ENCODE measurements at places on chromosomes 12 and 14. TPM values are rescaled to one million over a fixed set of nuclear protein-coding genes. Genes with fewer than 3 reads are reported as not detected.

The KRT6C gene
- polyA plus RNA-seq = not detected

The ACADS gene
- polyA plus RNA-seq = 8.4 TPM

The INSM2 gene
- not detected for polyA plus RNA-seq

DNA sequence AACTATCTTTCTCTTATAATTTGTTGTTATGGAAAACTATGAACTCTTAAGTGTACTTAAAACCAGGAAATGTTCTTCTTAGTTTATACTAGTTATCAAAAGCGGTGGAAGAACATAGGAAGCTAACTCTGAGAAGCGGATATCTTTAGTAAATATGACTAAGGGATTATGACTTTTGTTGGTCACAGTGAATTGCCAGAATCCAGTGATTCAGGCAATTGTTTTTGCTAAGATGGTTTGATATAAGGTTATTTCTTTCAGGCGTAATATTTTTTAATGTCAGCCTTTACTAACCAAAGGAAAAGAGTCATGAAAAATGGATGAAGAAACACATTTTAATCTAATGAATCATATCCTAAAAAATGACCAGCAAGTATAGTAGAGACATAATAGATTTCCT is 473.5 kb downstream of the FOXG1 start:
- DNase-seq = peak; percentile 11

DNA sequence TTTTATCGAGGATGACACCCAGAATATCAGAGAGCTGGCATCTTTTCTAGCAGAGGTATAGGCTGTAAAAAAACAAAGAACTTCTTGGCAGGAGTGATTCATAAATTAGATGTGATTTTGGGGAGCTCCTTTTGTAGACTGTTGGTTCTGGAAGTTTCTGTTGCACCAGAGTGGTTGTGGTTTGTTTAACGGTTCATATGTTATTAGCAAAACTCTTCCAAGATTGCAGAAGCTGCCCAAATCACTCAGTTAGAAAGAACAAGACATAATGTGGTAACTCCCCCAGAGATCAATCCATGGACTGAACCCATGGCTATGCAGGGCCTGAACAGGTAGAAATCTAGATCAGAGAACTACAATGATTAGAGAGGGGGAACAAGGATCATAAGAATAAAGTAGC is 6.7 kb upstream of the RNASE10 start:
- no peak for DNase-seq

DNA sequence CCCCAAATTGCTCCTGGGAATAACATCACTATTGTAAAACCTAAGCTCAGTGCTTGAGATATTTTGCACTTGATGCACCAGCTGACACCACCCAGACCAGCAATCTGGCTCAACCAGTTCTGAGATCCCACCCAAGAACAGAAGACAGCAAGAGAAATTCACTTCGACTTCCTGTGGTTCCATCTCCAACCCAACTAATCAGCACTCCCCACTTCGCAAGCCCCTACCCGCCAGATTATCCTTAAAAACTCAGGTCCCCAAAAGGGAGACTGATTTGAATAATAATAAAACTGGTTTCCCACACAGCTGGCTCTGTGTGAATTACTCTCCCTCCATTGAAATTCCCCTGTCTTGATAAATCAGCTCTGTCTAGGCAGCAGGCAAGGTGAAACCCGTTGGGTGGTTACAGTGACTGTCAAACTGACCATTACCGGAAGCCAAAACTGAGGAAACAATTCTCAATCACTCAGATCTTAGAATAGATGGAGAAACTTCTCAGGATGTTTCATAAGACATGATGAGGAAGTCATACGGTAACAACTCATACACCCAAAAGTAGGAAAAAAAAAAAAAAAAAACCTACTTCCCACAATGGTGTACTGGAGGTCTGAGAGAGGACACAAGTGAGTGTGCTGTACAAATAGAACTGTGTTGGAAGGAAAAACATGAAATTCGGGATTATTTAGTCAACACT is 92.4 kb downstream of the TMTC1 start:
- no peak for DNase-seq

DNA sequence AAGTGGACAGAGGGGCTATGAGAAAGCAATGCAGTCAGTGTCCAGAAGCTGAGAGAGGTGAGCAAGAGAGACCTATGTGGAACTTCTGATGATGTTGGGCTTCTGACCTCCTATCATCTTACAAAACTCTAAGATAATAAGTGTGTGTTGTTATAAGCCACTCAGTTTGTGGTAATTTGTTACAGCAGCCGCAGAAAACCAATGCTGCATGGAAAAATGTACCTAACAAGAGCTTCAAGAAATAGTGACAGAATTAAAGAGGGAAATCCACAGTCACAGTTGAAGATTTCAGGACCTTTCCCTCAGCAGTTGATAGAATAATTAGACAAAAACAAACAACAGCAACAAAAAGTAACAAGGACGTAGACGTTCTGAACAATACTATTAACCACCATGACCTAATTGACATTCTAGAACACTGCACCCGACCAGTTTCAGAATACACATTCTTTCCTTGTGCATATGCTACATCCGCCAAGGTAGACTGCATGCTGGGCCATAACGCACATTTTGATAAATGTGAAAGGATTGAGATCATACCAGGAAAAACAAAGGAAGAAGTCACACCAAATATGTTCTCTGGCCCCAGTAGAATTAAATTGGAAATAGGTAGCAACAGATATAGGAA is 1.8 kb upstream of the EVL start:
- no peak for DNase-seq

DNA sequence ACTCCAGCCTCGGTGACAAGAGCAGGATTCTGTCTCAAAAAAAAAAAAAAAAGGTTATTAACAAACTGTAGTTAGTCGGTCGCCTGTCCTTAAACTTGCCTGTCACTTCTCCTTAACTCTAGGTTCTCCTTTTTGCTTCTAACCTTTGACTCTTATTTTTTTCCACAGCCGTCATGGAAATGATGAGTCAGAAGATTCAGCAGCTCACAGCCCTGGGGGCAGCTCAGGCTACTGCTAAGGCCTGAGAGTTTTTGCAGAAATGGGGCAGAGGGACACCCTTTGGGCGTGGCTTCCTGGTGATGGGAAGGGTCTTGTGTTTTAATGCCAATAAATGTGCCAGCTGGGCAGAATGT is 418 bp upstream of the MYG1 start:
- peak; percentile 58 for DNase-seq

- peak; percentile 41 for DNase-seq
Observed at GRCh38 chr12:10501030-10501429, 4.7 kb upstream of the EIF2S3B start.

- DNase-seq = no peak
Observed at GRCh38 chr14:27881646-27882045, 884.9 kb upstream of the FOXG1 start.

- DNase-seq = no peak
Observed at GRCh38 chr12:121240484-121241101, 30.7 kb downstream of the P2RX4 start.
